ENCODE measurements at places on chromosomes 12 and 14.
A peak's percentile ranks its signal among the peaks of the same experiment; 100 is the strongest.

DNA sequence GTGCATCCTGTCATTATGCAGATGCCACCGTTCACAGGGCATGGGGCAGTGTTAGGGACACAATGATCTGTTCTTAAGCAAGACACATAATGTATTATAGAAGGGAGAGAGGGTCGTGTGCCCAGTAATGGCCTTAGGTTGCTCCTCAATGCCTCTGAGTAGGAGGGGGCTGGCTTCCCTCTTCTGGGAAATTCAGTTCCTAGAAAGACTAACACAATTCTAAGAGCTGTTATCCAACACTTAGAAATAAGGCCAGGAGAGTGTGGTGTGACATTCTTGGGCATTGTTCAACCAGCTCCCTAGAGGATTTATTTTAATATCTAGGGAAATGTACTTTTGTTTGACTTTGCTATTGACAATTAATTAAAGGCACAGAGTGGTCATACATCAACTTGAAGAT lies 118.5 kb downstream of the ADCK1 start:
- no peak for DNase-seq

DNA sequence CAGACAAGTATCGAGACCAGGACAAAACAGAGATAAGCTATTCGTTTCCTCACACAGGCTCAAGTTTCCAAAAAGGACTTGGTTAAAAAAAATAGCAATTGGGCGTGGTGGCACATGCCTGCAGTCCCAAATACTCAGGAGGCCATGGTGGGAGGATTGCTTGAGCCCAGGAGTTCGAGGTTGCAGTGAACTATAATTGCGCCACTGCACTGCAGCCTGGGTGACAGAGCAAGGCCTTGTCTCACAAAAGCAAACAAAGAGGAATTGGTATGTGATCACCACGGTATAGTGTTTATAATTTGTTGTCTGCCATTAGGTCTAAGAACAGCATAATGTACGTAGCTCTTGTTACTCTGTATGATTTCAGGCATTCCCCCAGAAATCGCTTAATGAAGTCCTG lies 175.3 kb downstream of the DERA start:
- no peak for DNase-seq

- peak; percentile 17 for DNase-seq
Observed at GRCh38 chr12:53174881-53175491, 5.5 kb upstream of the ZNF740 start.

DNA sequence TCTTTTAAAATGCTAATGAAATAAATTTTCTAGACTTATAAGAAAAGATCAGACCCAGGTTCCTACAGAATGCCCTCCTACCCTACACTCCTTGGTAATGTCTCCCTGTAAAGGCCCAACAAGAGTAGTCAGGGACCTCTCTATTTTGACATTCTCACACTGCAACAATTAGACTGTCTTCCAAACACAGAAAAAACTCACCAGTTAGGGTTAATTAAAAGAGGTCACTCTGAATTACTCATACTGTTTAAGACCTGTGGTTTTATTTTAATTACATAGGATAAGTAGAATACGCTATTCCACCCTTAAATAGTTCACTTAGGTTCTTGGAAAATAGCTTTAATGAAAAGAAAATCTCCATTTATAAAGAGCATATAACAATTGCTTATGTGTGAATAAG lies 142.4 kb downstream of the ITPR2 start:
- no peak for DNase-seq

DNA sequence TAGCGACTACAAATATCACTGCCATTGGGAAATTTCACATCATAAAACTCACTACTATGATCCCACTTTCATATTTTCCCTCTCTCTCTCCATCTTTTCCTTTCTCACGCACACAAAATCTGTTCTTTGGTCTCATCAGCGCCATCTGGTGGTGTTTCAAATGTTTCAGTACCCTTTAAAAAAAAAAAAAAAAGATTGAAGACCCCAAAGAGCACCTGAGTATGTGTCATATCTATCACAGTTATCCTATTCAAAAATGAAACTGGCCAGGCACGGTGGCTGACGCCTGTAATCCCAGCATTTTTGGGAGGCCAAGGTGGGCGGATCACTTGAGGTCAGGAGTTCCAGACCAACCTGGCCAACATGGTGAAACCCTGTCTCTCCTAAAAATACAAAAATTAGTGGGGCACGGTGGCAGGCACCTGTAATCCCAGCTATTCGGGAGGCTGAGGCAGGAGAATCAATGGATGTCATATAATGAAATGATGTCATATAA lies 72.4 kb downstream of the TTC9 start:
- peak; percentile 62 for DNase-seq

DNA sequence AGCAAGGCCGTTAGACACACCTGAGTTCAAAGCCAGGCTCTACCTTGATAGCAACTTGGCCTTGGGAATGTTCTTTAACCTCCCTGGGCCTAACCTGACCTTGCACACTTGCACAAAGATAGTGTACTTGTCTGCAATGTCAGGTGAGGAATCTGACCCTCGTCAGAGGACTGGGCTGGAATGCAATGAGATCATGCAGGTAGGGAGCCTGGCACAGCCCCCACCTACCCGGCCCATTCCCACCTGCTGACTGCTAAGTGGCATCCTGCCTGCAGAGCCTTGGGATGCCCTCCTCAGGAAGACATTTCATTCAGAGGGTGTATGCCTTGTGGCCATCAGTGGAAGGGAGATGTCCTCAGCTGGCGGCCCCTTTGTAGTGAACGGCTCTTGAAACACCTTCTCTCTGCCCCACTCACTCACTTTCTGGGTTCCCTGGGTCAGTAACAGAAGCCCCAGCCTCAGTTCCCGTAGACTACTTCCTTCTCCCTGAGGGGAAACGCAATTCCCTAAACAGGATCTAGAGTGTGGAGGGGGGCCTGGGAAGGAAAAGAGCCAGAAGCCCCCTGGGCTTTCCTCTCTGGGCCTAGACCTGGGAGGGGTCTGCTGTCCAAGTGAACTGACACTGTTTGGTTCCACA lies 68.0 kb upstream of the DICER1 start:
- DNase-seq: no peak

DNA sequence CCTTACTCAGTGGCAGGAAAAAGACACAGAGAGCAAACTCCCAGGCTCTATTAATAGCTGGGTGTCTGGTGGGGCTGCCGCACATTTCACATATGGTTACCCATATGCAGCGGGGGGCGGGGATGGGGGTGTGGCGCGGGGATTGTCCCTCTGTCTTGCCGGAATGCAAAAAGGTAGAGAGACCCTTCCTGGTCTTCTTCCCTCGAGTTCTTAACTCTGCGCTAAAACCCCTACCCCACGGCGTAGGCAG lies 1.7 kb downstream of the PRMT8 start:
- no peak for DNase-seq

Measured in fibroblast of lung (primary cell).